Nephron progenitor cell (in vitro differentiated cells): ENCODE measurements at places on chromosomes 12 and 14.

GRCh38 chr14:69288956-69289705 is 29.2 kb downstream of the GALNT16 start:
- DNase-seq = no peak

- DNase-seq = no peak
These were observed 625.5 kb downstream of the DIO2 start for GRCh38 chr14:79585845-79586244.

GRCh38 chr12:77685112-77685511 is 145.6 kb upstream of the NAV3 start:
- peak; percentile 61 for DNase-seq

DNA sequence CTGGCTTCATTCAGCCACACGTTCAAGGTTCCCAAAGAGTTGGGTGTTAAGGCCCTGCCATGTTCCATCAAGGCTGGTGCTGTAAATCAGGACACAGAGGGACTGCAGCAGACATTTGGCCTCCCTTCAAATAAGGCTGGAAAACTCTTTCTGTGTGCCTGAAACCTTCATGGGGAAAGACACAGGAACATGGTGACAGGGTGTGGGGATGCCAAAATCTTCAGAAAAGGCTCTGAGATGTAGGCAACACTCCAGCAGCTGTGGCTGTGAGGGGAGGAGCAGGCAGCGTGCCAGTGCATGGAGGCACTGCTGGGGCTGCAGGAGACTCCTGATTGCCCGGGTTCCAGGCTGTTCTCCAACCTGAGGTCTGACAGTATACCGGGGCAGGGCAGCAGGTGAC is 15.0 kb downstream of the POMT2 start:
- no peak for DNase-seq

GRCh38 chr14:78985668-78986381 is 815.7 kb downstream of the NRXN3 start:
- no peak for DNase-seq

GRCh38 chr12:5034603-5035002 is 9.1 kb upstream of the KCNA5 start:
- no peak for DNase-seq

DNA sequence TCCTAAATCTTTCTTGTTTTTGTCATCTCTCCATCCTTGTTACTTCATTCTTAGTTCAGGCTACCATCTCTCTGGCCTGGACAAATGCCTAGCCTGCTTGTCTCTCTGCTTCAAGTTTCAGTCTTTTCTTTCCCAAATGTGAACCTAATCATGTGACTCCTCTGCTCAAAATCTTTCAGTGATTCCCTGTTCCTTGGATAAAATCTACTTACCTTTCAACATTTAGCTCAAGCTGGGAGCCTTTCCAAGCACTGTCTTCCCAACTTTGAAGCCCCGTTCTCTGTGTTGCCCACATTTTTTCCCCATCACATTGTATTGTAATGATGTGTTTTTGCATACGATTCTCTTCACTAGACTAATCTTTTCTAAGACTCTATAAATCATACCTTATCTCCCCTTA is 24.7 kb downstream of the SLC7A8 start:
- no peak for DNase-seq

DNA sequence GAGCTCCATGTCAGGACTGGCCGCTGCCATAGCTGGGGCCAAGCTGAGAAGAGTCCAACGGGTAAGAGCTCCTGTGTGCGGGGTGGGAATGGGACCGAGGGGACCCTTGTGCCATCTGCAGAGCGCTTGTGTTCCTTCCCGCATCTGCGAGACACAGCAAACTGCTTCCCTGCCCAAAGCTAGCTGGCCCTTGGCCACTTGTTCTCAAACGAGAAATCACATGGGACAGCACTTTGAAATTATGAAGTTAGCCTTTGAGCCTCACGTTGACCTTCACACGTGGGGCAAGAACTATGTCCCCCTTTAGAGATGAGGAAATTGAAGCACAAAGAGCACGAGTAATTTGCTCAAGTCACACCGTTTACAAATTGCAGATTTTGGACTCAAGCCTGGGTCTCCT is 30.8 kb downstream of the DEGS2 start:
- no peak for DNase-seq

DNA sequence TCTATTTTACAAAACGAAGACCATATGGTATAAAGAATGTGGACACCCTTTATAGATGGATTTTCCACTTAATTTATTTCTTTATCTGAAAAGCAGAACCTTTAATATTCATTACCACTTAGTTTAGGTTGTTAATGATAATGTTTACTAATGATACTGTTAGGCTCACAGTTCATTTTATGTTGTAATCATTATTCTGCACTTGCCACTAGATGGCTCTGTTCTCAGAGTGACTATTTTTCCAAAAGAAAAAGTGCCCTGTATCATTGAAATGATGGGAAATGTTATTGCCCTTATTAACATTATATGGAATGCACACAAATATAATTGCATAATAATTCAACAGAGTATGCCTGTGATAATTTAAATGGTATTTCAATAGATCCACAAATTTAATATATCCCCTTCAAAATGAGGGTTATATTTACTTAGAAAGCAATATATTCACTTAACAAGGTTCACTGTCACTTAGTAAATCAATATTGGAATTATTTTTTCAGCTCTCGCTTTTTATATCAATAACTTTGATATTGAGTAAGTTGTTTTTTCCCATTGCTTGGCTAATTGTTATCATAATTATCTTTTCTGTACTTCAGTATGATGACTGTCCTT is 95.7 kb downstream of the PDE3A start:
- no peak for DNase-seq

- peak; percentile 45 for DNase-seq
These were observed 524 bp downstream of the KMT5A start for GRCh38 chr12:123384318-123384993.

- no peak for DNase-seq
These were observed 15.0 kb downstream of the RIN3 start for GRCh38 chr14:92528486-92529100.

DNA sequence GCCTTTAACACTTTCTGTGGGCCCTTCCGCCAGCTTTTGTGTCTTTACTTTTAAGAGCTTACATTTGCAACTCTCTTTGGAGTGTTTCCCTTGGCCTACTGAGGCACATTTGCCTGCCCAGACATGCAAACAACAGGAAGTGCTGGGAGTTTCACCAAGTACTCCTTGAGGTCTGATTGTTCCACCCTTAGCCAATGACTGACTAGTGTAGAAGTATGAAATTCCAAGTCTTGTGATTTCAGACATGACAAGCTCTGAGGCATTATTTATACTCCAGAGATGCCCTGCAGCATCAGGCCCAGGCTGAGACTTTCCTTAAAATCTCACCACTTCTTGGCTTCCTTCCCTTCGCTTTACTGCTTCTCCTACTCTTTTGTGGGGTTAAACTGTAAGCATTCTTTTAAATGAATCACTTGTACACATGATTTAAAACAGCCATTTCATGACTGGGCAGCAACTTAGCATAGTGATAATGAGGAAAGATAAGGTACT is 174.1 kb downstream of the SLC6A15 start:
- DNase-seq = no peak

- DNase-seq = no peak
These were observed 91.6 kb downstream of the DHRS2 start for GRCh38 chr14:23727566-23728335.

DNA sequence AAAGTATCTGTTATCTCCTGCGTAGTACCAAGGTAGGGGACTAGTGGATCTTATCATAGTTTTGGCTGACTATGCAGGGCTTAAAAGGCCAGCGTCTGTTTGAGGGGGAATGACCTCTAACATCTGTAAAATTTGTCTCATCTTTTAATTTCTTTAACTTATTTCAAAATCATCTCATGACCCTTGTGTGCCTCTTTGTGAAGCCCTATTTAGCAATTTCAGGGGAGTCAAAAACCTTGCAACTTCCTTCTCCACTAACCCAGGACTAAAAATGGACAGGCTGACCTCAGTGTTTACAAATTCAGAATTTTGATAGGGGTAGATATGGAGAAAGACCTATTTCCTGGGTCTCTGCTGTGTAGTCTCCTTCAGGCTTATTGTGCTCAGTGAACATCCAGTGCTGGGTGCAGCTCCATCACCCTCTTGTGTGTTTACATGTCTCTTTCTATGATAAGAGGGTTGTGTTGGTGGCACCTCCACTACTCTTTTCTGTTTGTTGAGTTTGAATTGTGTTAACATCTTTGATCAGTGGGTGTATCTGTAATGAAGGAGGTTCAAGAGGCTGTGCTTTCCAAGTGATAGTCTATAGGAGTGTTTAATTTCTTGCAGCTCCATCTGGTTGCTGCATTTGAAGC is 14.3 kb downstream of the NECAP1 start:
- DNase-seq = no peak

DNA sequence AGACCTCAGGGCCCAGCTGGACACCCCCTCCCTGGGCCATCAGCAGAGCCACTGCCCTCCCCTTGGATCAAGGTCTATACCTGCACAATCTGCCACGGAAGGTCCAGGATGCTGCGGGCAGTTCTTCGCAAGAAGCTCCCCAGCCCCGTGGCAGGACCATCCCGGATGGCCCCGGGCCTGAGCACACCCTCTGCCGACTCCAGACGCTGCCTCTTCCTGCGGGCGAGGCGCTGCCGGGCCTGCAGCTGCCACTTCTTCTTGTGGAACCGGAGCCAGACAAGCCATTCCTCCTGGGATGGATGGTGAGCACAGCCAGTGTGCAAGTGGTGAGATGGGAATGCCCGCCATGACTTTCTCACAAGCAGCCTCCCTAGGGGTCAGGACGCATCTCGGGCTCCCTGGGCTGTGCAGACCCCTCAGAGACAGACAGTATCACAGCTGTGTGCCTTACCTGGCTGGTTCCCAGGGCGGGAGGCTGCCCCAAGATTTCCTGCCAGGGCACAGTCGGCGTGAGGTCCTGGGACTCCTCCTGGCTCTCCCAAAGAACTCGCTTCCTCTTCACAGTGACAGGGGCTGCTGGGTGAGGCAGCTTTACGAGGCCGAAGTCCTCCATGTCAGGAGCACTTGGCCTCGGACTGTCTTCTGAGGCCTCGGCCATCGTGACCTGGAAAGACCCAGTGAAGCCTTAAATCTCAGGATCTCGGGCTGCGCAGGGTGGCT is 30.8 kb downstream of the P2RX2 start:
- no peak for DNase-seq

- DNase-seq = no peak
These were observed 160.8 kb downstream of the UNC79 start for GRCh38 chr14:93591506-93591905.

DNA sequence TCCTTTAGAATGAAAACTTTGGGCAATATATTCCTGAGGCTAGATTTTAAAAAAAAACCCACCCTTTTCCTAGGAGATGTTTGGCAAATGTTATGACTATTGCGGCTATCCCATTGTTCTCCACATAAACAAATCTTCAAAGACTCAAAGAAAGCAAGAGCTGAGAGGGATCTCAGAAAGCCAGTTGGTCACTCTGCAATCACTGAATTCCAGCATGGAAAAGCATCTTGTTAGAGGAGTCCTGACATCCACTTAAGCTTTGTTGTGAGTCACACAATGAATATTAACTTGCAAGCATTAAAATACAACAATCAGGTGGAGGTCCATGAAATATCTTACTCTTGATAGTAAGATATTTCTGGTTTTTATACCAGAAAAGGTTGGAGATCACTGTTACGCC is 11.0 kb upstream of the PTPRB start:
- no peak for DNase-seq

GRCh38 chr12:46230306-46230705 is 38.5 kb downstream of the SLC38A1 start:
- no peak for DNase-seq

GRCh38 chr14:99236386-99237138 is 35.4 kb downstream of the BCL11B start:
- DNase-seq = no peak

- DNase-seq = no peak
These were observed 84.4 kb upstream of the DDHD1 start for GRCh38 chr14:53237488-53237887.

- DNase-seq = no peak
These were observed 22.9 kb downstream of the NDUFA12 start for GRCh38 chr12:94980577-94980976.

GRCh38 chr12:24750263-24750662 is 198.6 kb downstream of the BCAT1 start:
- DNase-seq = no peak

- no peak for DNase-seq
These were observed 8.0 kb upstream of the SLC17A8 start for GRCh38 chr12:100348657-100349454.

- no peak for DNase-seq
These were observed 1.8 kb downstream of the KERA start for GRCh38 chr12:91055976-91056375.

GRCh38 chr12:65330331-65330730 is 51.8 kb downstream of the MSRB3 start:
- no peak for DNase-seq

GRCh38 chr14:102471921-102472790 is 37.4 kb downstream of the ANKRD9 start:
- DNase-seq = no peak
